ENCODE measurements at places on chromosomes 1 and 21.

- no peak for DNase-seq
Observed at GRCh38 chr1:91697861-91698260, 188.1 kb downstream of the TGFBR3 start.

DNA sequence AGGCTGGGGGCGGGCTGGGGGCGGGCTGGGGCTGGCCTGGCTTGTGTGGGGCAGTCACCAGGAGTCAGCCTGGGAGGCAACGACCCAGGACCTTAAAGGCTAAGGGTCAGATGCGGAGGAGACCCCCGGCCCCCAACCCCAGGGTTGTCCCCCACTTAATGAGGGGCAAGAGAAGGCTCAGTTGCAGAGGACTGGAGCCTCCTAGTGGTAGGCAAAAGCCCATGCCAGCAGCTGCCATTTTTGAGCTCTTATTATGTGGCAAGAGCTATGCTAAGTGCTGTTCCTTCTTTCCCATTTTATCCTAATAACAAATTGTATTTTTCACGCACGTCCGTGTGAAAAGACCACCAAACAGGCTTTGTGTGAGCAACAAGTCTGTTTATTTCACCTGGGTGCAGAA, 8.0 kb downstream of the KIAA1614 start:
- no peak for DNase-seq

DNA sequence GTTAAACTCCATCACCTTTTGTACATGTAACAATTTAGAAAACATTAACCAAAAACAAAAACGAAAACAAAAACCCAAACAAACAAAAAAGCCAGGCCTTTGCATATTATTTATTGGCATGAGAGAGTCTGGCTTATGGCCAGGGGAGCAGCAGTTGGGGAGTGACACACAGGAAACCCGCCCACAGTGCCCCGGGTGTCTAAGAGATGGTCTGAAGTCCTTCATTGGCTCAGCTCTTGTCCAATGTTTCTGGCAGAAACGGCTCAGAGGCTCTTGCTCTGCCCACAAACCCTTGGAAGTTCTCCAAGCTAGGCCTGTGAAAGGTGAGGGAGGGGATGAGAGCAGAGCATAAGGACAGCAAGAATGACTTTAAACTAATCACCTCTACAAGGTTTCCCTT, 131.5 kb downstream of the CNIH3 start:
- no peak for DNase-seq

- DNase-seq, result no peak
Observed at GRCh38 chr1:36657826-36658225, 175.1 kb upstream of the CSF3R start.

DNA sequence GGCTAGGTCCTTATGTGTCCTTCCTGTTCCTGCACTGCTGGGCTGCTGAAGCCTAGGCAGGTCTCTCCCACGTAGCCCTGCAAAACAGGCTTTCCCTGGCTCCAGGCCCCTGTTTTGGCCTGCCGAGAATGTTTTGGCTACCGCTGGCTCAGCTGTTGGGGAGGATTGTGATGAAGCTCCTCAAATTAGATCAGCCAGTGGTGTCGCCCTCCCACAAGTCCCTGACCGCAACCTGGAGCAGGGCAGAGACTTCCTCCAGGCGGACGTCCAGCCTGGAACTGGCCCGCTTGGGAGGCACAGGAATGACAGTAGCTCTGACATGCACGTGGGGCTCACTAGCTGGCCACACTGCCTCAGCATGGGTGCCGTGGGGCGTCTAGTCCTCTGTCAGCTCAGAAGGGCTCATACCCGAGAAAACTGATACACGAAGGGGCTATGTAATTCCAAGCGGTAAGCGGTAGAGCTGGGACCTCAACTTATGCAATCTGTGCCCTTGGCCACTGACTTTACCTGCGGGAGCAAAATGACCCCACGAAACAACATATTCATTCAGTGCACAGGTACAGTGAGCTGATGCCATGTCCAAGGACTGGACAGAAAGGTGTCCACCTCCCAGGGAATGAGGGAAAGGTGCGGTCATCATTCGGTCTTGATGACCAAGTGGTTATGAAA, 26.6 kb downstream of the DHRS3 start:
- no peak for DNase-seq

- no peak for DNase-seq
Observed at GRCh38 chr1:39310691-39311090, 106.2 kb downstream of the MACF1 start.

GRCh38 chr1:110387048-110387754, 3.6 kb downstream of the SLC16A4 start:
- no peak for DNase-seq

GRCh38 chr1:5488448-5488847, 503.8 kb downstream of the NPHP4 start:
- DNase-seq, result no peak

GRCh38 chr1:40708750-40709099, 17.2 kb downstream of the NFYC start:
- DNase-seq, result no peak

GRCh38 chr1:202105571-202106339, 17.0 kb upstream of the GPR37L1 start:
- DNase-seq, result no peak

DNA sequence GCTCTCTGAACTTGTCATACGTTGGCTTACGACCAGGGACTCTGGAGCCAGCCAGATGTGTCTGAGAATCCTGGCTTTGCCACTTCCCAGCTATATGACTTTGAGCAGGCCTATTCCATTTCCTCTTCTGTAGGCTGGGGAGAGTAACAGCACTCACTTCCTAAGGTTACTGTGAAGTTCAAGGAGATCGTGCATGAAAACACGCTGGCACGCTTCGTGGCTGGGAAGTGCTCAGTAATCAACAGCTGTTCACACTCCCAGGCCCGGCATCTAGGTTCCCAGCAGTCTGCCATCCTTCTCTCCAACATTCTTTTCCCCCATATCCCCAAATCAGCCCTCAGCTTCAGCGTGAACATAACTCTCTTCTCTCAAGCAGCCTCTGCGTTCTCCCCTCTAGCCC, 2.0 kb downstream of the ASCL5 start:
- DNase-seq, result no peak

DNA sequence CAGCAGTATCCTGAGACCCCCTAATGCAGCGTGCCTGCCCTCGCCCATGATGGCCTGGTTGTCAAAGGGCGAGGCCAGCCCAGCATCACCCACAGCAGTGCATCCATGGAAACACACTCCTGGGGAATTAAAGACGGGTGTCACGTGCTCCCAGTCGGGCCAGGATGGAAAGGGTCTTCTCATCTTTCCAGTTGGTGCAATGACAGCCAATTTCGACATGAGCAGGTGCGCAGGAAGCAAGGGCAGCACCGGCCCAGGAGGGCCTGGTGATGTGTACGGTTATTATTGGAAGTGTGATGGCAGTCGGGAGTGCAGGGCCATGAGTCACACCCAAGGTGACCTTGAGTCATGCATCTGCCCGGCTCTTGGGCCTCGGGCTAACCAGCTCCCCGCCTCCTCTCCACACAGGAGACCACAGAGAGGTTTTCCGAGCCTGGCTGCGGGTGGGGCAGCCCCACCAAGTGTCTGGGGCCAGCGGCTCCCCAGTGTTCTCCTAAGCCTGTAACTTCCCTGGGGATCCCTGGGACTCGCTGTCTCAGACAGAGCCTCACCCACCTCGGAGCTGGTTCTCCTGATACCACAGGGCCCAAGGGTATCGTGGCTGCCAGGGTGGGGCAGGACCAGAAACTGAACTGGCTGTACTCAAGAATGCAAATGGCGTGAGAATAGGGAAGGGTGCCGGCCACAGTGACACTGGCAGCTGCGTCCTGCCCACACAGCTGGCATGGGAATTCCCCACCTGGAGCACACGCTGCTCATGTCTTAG, 119.8 kb downstream of the SIK1 start:
- no peak for DNase-seq

DNA sequence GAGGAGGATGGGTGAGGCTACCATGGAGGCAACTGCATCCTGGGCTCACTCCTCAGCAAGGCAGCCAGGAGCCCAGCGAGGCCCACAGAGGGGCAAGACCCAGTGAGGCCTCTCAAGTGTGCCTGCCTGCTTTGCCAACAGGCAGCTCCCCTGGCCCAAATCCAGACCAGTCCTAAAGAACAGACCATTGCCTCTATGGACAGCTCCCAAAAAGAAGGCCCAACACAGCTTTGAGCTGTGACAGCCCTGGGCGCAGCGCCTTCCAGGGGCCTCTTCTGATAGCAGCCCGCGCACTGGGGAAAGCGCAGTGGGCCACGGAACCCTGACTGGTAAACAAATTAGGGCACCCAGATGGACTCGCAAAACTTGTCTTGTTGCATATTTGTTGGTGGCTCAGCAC, 25.5 kb downstream of the C1orf198 start:
- no peak for DNase-seq

DNA sequence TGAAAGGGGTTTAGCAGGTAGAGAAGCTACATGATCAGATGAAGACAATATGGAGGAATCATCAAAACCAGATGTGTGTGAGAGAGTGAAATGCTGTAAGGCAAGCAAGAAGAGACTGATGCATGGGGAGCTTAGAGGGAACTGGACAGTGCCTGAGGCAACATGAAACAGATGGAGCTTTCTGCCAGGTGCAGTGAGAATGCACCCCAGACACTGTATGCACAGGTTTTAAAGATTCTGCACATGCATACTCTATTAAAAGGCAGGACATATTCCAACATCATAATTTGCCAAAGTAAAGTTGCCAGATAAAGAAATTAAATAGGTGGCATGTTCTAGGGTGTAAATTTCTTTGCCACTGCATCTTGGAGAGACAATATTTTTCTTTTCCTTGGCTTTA, 200.1 kb downstream of the AMY1C start:
- no peak for DNase-seq

- no peak for DNase-seq
Observed at GRCh38 chr1:186575348-186575747, 104.9 kb downstream of the PTGS2 start.

GRCh38 chr1:55958498-55958897, 620.9 kb downstream of the PLPP3 start:
- no peak for DNase-seq

- no peak for DNase-seq
Observed at GRCh38 chr21:23162198-23162946, 2164.2 kb downstream of the NCAM2 start.

Measured in caudate nucleus (tissue), 63 donors.